Activated effector memory CD4-positive, alpha-beta T cell treated with anti-CD3 and anti-CD28 coated beads, Interleukin-2, amount 50 U/mL, for 16 hours (primary cell): ENCODE measurements at places on chromosomes 16 and 17.

DNA sequence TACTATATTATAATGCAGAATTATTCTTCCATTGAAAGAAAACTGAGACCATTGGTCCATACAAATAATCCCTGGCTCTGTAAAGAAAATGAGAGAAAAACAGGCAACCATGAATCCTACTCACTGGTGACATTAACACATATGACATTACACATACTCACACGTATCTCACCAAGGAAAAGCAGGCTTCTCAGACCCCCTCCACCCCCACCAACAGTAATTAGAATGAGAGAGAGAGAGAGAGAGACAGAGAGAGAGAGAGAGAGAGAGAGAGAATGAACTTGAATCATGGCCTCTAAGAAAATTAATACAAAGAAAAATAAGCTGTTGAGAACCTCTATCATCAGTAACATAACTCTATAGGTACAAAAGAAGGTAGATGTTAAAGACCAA, 132.0 kb downstream of the SNX11 start:
- DNase-seq: no peak

DNA sequence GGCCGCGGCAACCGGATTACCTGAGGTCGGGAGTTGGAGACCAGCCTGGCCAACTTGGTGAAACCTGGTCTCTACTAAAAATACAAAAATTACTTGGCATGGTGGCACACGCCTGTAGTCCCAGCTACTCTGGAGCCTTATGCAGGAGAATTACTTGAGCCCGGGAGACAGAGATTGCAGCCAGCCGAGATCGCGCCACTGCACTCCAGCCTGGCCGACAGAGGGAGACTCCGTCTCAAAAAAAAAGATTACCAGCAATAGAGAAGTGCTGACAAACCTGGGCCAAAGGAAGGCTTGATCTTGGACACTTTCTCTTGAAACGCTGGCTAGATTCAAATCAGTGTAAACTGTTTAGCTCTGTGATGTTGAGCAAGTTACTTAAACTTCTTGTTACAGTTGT, 4.3 kb downstream of the MT1H start:
- no peak for DNase-seq

DNA sequence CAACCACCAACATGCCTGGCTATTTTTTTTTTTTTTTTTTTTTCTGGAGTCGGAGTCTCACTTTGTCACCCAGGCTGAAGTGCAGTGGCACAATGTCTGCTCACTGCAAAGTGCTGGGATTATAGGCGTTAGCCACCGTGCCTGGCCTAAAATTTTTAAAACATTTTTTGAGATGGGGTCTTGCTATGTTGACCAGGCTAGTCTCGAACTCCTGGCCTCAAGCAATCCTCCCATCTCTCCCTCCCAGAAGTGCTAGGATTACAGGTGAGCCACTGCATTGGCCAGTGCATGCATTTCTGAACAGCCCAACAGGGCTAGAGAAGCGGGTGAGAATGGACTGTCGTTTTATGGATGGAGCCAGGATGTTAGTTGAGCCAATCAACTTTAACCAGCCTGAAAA, 72.4 kb downstream of the ERCC4 start:
- DNase-seq: no peak

DNA sequence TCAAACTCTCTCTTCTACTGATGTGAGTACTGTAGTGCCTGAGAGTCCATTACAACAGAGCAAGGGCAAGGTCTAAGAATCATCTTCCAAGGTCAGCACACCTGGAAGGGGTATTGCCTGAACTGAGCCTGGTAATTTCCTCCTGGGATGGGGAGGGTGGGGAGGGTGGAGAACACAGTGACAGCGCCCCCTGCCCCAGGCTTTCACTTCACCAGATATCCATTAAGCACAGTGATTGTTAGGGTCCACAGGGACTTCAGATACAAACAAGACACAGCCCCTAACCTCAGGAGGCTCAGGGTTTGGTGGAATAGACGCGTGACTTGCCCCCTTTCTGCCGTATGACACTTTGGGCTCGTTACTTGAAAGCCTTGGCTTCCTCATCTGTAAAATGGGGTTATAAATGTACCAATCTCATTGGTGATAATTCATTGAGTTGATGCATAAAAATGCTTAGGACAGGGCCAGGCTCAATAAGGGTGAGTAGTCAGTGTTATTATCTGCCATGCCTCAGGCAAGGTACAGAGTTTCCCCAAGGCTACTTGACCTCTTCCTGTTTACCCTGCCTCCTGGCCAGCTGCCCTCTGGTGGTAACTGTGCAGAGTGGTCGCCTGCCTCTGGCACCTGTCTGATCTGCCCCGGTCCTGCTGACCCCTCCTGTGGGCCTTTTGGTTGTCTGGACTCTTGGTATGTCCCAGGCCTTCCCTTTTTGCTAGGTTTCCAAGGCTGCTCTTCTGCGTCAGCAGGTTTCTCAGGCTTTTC, 13.1 kb upstream of the BRD7 start:
- DNase-seq: no peak

DNA sequence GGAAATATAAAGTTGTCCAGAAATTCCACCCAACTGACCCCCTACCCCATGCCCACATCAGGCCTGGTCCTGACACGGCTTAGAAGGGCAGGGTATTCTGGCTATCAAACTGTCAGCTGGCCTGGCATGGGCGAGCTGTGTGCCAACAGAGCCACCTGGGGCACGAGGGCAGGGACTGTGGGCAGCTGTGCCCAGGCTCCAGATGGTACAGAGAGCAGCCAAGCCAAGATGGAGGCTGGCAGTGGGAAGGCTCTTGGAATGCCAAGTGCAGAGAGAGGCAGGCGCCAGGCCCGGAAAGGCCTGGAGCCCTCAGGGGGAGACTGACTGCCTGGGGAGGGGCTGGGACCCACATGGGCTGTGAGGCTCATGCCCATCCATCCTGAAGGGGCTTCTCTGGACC, 24.3 kb upstream of the PHF12 start:
- DNase-seq: no peak

DNA sequence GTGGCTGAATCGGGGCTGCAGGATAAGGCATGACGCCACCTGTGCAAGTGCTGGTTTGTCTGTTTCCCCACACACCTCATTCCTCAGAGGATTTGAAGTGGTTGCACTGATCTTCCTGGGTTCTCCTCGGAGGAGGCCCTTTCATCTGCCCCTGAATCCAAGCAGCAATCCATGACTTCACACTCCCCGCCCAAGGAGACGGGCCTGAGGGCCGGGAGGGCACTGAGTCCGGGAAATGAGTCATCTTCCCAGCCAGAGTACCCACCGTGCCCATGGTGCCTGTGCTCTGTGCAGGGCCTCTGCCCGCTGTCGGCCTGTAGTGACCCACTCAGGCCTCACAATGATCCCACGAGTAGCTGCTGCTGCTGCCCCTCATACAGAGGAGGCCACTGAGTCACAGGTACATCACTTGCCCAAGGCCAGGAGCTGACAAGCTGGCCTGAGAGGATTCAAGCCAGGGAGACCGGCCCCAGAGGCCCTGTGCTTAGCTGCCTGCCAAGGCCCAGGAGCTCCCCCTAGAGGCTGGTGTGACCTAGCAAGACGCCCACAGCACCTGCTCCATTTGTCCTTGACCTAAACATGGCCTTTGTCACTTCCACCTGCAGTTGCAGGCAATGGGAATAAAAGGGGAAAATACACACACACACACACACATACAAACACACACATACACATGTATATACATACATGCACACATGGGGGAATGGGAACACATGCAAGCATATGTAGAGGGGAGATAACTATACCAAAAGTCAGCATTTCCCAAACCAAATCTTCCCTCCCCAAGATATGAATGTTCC, 240.0 kb downstream of the C16orf95 start:
- peak; percentile 66 for DNase-seq

DNA sequence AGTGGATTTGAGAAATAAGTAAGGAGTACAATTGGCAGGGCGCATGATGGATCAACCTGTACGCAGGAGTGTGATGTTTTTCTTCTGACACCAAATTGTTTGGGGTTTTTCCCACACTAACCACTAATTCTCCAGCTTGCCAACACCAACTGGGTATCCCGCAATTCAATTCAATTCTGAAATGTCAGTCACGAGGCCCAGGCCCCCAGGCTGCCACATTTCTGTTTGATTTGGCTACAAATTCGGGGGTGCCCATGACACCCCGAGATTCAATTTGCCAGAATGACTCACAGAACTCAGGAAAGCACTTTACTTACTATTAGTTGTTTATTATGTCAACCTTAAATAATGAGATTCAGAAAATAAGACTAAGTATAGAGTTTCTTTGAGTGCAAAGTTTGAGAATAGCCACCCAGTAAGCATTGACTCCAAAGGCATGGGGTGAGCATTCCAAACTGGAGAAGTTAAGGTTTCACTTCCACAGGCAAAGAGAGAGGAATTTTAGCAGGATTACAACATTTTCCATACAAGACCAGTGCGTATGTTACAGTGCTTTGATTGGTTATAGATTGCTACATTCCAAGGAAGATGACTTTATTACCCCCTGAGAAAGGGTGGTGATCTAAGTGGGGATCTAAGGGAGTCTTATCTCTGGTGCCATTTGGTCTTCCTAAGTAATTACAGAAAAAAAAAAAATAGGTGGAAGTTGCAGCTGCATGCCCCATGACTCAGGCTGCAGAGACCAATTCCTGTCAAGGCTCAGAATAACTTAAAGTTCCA, 11.5 kb downstream of the SLC46A1 start:
- no peak for DNase-seq

- peak; percentile 52 for DNase-seq
Measured at GRCh38 chr17:40415390-40415789, 2.3 kb downstream of the TOP2A start.

DNA sequence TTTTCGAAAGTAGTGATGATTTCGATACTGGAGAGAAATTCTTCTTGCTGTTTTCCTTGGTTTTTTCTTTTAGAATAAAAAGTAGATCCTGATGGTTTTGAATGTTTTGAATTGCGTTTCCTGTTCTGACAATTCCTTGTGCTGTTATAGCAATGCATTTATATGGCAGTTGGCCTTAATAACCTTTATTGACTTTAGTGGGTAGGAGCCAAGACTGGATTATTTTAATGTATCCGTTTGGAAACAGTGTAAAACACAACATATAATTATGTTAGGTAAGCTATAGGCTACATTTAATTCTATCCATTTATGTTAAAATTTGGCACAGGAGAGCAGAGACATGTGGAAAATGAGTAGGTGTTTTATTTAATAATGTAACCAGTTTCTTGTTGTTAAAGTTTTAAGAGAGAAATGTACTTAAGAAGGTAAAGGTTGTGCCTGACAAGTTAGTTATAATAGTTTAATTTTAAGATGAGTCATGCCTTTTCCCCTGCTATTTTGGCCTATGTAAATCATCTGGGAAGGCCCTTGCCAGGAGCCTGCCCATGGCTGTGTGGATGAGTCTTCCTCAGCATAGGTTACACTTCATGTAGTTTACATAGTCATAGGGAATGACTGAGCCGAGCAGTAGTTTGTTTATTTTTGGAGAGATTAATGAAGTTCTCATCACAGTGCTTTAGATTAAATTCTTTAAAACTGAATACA, 189.9 kb downstream of the FTO start:
- DNase-seq: no peak
